Left lung (tissue), 14 donors: ENCODE measurements at places on chromosomes 7 and 10. TPM values are rescaled to one million over a fixed set of nuclear protein-coding genes. Genes with fewer than 3 reads are reported as not detected.

- no peaks in the 10 kb centered on the region for H3K4me1 ChIP-seq
- H3K36me3 ChIP-seq: no peaks in the 10 kb centered on the region
- DNase-seq: no peak
- peaks cover 33% of the 10 kb centered on the region for H3K27me3 ChIP-seq
- H3K27ac ChIP-seq: no peak overlapping the region
Observed at GRCh38 chr10:117621196-117621595, 78.7 kb downstream of the EMX2 start.

ZNF488 gene
- total RNA-seq: 0.38 TPM

GRCh38 chr10:132425029-132425756 lies 28.2 kb downstream of the PWWP2B start:
- no peaks in the 10 kb centered on the region for H3K27me3 ChIP-seq
- peaks cover 25% of the 10 kb centered on the region for H3K4me1 ChIP-seq
- no peak overlapping the region for H3K27ac ChIP-seq
- H3K36me3 ChIP-seq: no peaks in the 10 kb centered on the region

DNA sequence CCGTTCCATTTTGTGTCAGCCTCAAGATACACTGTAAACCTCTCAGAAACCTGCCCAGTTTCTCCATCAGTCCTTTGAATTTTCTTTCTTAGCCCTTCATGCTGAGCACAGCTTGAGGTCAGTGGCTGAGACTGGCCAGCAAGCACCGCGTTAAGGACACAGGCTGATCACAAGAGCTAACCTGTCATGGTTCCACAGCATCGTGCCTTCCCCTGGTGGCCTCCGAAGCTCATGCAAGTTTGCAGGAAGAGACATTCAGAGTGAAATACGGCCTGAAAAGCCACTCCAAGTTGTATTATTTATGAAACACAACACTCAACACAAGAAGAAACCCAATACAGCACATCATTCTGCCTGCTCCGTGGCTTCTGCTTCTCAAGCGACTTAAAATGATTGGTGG lies 57.0 kb upstream of the PFKP start:
- H3K27ac ChIP-seq: no peak overlapping the region
- no peak overlapping the region for H3K4me3 ChIP-seq
- H3K4me1 ChIP-seq: no peaks in the 10 kb centered on the region
- no peaks in the 10 kb centered on the region for H3K36me3 ChIP-seq

GRCh38 chr7:150994141-150994837 lies 3.5 kb downstream of the NOS3 start:
- no peaks in the 10 kb centered on the region for H3K36me3 ChIP-seq
- no peaks in the 10 kb centered on the region for H3K27me3 ChIP-seq

DNA sequence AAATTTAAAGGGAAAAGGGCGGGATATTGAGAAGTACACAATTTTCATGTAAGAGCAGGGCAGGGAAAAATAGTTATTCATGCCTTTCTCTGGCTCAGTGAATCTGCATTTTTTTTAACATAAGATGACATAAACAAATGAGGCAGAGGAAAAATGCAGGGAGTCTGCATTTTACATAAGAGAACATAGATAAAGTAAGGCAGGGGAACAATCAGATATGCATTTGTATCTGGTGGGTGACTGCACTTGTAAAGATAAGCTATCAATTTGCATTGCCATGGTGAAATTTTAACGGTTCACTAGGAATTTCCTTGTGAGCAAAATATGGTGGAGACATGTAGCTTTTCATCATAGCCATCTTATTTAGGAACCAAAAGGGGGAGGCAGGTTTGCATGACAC lies 33.5 kb downstream of the ALOX5 start:
- H3K4me3 ChIP-seq: no peak overlapping the region
- H3K4me1 ChIP-seq: peaks cover 71% of the 10 kb centered on the region
- H3K36me3 ChIP-seq: peaks cover 20% of the 10 kb centered on the region
- DNase-seq: no peak
- no peak overlapping the region for H3K27ac ChIP-seq
- no peaks in the 10 kb centered on the region for H3K27me3 ChIP-seq

DNA sequence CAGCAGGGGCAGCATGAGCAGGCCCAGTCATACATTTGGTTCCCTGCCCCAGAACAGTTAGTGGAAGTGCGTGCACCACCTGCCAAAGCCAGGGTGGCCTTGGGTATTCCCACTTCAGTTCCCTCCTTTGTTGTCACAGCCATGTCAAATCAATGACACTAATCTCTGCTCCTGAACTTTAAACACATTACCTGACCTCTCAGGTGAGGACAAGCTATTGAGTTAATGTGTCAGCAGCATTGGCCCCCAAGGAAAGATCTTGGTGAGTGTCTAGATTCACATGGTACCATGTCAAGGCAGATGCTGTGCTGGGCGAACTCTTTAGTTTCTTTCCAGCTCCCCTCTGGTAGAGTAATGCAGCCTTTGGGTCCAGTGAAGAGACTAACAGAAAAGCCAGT lies 2.1 kb downstream of the CYP3A5 start:
- H3K27me3 ChIP-seq: no peaks in the 10 kb centered on the region
- H3K36me3 ChIP-seq: no peaks in the 10 kb centered on the region
- DNase-seq: no peak
- H3K4me3 ChIP-seq: no peak overlapping the region

AGR2 gene
- total RNA-seq: 376 TPM

GRCh38 chr7:107768263-107768662 lies 24.3 kb downstream of the CBLL1 start:
- no peaks in the 10 kb centered on the region for H3K27me3 ChIP-seq
- no peak overlapping the region for H3K4me3 ChIP-seq
- no peaks in the 10 kb centered on the region for H3K4me1 ChIP-seq
- no peak overlapping the region for H3K27ac ChIP-seq
- no peaks in the 10 kb centered on the region for H3K36me3 ChIP-seq

DNA sequence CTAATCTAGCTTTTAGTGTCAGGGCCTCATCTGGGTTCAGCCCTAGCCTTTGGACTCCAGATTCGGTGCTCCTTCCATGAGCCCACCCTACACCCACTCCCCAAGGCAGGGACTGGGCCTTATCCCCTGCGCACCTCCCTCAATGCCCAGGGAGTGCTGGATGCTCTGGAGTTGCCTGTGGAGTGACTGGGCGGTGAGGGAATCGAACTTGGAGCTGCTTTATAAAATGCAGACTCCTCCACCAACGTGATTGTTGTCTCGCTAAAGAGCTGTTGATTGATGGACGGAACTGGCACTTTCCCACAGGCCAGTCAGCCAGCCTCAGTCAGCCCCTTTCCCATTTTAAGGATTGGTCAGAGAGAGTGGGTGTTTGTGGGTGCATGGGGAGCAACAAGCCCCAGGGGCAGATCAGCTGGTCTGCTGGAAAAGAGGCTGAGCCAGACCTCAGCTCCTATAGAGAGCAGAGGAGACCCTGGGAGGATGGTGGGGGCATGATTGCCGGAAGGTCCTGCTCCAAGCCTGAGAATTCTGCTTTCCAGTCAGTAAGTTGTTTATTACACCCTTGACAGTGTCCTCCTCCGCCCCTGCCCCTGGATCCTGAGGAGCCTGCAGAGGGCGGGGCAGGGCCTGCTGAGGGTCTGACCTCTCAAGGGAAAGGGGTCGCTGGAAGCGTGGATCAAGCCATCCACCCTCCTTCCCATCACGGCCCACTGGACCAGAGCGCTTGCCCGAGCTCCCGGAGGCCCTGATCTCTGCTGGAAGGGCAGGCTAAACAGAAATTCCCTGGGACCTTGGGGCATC lies 16.7 kb downstream of the UNC5B start:
- H3K36me3 ChIP-seq: no peaks in the 10 kb centered on the region
- no peaks in the 10 kb centered on the region for H3K27me3 ChIP-seq
- peaks cover 28% of the 10 kb centered on the region for H3K4me1 ChIP-seq

GRCh38 chr10:111578076-111578475 lies 501.2 kb downstream of the ADRA2A start:
- no peaks in the 10 kb centered on the region for H3K36me3 ChIP-seq
- no peaks in the 10 kb centered on the region for H3K4me1 ChIP-seq
- no peak for DNase-seq
- no peak overlapping the region for H3K4me3 ChIP-seq
